ENCODE measurements at places on chromosomes 5 and 9.

DNA sequence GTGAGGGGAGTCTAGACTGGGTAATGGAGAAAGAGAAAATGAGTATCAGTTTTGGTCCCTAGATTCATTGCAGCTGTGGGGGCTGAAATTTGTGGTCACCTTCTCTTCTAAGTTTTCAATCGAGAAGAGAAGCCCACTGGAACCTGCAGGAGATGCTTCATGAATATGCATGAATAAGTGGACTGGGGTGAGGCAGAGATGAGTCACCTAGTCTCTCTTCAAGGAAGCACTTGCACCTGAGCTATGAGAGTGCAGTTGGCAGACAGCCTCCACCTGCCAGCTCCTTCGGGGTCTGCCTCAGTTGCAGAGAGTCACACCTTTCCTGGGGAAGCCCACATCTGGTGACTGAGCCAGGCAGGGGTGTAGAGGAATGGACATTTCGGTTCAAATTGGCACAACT lies 69.1 kb downstream of the ZNF366 start:
- DNase-seq: no peak

DNA sequence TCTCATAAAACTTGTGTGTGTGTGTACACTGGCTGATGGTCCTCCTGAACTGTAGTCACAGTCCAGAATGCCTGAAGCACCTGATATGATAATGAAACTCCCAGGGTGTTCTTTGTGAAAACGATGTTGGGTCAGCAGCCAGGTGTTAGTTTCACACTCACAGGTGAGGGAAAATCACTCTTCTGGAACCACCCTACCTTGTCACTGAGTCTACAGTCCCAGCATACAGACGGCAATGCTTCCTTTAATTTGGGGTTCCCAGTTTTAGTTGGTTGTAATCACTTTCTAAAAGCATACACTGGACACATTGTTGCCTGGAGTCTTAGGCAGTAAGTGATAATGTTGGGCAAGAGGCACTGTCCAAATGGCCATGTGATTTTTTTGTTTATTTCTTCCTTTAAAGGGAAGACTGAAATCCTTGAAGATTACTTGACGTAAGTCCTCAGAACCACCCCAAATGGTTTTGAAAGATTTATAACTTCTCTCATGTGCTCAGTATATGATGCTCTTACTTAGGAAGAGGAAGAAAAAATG lies 18.2 kb upstream of the MGAT1 start:
- no peak for DNase-seq

GRCh38 chr5:138724470-138725146 lies 28.6 kb upstream of the CTNNA1 start:
- DNase-seq: no peak

DNA sequence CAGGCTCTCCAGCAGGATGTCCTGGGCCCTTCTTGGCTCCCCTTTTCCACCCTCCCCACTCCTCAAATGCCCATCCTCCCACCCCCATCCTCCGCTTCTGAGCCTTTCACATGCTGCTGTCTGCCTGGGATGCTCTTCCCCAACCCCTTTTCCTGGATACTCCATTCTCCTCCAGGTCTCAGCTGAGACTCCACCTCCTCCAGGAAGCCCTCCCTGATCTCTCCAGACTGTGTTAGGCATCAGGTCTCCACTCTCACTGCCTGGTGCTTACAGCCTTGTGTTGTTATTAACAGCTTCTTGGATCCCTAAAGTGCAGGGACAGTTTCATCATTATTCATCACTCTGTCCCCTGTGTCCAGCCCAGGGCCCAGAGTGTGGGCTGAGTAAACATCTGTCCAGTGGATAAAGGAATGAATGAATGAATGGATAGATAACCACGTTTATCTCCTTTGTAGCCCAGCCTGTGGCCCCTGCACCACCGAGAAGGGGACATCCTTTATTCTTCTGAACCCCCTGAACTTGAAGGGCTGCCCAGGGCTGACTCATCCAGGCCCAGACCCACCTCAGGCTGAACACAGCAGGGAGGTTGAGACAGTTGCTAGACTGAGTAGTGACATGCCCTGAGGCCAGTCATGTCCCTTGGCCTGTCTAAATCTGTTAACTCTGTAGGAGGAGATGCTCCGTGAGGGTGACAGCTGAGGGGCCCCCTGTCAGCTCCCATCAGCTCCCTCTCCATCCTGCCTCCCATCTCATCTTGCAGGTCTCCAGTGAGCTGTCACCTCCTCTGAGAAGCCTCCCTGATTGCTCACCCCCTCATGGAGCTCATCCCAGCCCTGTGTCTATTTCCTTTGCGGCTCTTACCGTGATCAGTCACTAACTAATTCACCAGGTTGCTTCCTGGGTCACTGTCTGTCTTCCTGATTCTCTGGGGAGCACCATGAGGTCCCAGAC lies 14.6 kb upstream of the LAMC3 start:
- DNase-seq: no peak

DNA sequence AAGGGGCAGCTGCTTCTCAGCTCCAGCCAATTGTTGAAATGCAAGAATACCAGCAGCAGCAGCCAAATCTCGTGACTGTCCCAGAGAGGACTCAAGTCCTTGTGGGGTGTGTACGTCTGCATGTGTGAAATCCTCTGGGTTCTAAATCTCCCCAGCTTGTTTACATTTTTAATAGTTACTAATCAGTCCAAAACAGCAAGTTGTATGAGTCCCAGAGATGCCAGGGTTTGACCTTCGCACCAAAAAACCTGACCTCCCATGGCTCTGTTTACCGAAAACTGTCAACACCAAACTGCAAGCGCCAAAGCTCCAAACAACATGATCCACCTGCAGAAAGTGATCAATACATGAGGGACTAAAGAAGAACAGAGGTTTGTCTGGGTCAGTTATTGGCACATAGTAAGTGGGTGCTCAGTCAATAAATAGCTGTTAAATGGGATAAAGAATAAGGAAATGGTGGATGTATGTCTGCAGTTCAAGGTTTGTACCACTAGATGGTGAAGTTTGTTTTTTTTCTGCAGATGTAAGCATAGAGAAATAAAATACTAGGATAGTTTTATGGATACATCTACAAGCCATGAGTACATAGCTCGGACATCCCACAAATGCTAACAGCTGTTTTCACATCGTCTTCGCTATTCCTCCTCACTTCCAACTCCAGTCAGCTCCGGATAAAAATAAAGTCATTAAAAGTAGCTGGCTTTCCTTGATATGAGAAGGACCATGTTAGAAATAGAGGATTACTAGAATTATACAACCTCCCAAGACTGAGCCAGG lies 85.3 kb upstream of the ADRB2 start:
- DNase-seq: peak; percentile 36

DNA sequence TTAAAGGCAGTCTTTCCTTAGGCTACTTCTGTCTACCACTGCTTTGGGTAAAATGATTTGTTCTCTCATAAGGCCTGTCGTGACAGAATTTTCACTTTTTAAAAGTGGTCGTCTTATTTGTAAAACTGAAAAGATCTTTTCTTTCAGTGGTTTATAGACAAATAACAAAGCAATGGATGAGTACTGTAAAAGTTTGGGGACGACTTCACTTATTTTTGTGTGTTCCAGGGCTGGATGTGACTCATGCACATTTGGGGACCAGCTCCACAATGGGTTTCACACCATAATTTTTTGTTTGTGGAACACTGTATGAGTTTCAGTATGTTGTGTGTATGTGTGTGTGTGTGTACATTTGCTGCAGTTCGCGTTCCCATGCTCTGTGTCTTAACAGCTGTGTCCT lies 53.6 kb downstream of the ARHGAP26 start:
- DNase-seq: no peak

- no peak for DNase-seq
Measured at GRCh38 chr5:143933451-143933850, 121.5 kb downstream of the HMHB1 start.

DNA sequence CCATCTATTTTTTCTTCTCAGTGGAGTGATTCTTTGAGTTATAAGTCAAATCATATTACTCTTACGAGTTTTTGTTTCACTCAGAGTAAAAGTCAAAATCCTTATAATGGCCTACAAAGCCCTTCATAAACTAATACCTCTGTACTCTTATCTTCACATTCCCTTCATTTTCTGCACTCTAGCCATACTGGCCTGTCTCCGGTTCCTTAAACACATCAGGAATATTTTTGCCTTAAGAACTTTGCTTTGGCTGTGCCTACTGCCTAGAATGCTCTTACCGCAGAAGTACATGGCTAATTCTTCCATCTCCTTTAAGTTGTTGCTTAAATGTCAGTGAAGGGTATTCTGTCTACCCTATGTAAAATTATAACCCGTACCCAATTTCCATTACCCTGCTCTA lies 132.9 kb upstream of the GRHPR start:
- DNase-seq: no peak

DNA sequence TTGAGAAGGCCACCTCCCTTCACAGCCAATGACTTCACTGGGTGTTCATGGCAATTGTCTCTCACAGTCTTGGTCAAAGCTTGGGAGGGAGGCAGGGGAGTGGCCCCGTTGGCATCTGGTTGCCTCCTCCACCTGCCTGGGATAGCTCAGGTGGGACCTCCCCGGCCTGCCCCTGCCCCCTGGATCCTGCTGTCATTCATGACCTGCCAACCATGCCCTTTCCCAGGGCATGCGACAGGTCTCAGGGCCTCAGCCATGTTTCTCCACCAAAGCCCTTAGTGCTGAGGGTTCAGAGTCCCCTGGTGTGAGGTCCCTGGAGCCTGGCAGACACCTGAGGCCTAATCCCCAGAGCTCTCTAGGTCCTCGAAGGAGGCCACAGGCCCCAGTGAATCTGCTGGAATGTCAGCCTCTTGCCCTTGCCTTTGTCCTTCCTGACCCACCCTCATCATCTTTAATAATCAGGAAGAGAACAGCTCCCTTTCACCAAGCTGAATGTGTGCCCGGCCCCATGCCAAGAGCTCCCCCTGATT lies 5.6 kb downstream of the DAB2IP start:
- DNase-seq: no peak

Measured in HTR-8/SVneo (cell line).